ENCODE measurements at places on chromosomes 2 and 18.
A peak's percentile ranks its signal among the peaks of the same experiment; 100 is the strongest.

GRCh38 chr2:60529785-60530627 lies 23.4 kb downstream of the BCL11A start:
- DNase-seq: no peak

DNA sequence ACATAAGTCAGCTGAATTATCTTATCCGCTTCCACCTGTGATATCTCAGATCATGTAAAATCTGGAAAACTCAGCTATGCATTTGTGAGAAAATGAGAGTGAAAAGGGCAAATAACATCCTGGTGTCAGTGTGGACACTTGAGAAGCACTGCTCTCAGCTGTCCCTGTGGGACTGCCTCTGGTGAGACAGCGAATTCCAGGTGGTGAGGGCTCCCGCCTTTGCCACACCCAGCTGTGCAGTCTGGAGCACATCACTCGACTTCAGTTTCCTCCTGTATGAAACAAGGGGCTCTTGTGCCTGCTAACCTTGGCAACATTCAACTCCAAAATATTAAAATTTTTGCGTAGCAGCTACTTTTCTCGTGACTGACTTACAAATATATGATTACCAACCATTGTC lies 194.9 kb upstream of the BOD1L2 start:
- DNase-seq: no peak

GRCh38 chr2:133495226-133495625 lies 73.0 kb downstream of the NCKAP5 start:
- DNase-seq: no peak

DNA sequence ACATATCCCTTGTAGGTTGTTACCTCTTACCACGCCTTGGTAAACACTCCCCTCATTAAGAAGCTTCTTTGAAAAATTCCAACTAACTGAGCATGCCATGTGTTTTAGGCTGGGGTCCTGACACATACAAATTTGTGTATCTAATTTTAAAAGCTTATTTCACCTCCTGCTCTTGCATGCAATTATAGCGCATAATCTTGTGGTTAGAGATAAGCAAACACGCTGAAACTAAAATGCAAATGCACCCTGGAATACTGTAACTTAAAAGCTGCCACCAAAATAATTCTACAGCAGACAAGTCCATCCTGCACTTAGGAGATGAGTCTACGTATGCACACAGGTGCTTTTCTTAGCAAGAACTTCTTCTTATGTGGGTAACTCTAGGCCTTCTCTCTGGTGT lies 990.2 kb downstream of the TSN start:
- no peak for DNase-seq

GRCh38 chr2:120773186-120773800 lies 37.6 kb downstream of the GLI2 start:
- DNase-seq: no peak

DNA sequence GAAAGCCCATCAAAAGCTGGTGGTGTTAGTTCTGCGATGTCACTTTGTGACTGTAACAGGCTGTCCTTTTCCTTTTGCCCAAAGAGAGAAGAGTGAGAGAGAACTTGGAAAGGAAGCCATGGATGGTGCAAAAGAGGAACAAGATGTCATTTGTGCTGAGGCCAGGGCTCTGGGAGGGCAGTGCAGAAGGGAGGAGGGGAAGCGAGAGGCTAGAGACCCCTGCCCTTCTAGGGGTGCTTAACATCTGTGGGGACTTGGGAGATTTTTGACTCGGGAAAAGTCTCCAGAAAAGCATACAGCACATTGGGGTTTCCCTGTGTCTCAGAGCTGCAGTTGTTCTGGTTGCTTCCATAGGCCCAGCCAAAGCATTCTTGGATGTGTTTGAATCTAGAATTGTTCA lies 49.6 kb downstream of the ZBTB7C start:
- DNase-seq: no peak

GRCh38 chr18:6752202-6752860 lies 22.8 kb downstream of the ARHGAP28 start:
- DNase-seq: no peak

DNA sequence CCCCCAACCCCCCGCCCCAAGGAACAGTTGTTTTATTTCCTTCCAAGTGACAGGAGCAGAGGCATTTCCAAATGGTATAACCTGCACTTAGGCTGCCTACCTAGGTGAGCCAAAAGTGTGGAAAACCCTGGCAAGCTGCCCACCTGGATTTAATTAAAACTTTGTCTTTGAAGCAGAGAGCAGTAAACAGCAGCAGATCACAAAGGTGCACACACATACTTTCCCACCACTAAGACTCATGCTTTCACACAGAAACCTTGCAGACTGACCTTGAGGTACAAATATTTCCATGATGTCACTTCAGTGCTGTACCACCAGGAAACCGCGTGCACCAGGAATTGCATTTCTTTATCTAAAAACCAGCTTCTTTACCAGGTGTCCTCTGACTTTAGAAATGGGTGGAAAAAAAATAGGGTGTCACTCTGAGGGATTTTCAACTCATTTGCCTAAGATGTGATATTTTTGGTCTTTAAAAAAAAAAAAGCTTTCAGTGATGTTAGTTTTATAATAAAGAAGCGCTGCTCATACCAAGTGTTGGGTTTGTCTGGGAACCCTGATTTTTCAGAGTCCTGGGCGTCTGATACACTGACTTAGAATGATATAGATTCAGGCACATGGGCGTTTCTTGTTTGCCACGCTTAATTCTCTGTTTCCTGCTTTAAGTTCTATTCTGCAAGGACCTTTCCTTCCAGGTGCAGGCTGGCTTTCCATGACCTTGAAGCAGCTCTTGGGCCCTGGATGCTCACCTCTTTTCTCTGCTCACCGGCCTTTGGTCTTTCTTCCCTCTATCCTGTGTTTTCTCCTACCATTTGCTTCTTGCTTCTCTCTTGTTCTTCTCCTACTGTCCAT lies 70.7 kb upstream of the BCL2L11 start:
- no peak for DNase-seq

DNA sequence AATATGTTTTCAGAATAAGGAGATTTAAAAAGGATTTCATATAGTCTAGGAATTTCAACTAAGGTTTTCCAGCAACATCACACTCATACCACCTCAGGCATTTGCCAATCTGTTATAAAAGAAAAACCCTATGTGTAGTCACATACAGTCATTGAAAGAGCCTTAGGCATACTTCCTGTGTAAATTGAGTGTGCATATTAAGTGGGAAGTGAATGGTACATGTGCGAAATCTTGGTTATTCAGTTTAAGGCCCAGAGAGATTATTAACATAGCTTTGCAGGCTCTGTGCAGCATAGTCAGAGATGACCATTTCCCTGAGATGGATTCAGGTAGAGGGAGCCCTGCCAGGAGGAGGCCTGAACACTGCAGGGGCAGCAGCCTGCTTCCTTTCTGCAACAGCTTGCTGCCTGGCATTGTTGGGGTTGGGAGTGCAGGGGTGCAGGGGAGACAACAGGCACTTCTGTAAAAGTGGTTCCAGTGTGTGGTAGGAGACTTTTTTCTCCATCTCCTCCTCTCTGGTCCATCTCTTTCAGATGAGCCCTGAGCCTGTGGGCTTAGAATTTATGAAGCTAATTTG lies 100.1 kb upstream of the OSR1 start:
- DNase-seq: no peak

GRCh38 chr2:16870491-16871076 lies 204.9 kb upstream of the CYRIA start:
- DNase-seq: no peak

DNA sequence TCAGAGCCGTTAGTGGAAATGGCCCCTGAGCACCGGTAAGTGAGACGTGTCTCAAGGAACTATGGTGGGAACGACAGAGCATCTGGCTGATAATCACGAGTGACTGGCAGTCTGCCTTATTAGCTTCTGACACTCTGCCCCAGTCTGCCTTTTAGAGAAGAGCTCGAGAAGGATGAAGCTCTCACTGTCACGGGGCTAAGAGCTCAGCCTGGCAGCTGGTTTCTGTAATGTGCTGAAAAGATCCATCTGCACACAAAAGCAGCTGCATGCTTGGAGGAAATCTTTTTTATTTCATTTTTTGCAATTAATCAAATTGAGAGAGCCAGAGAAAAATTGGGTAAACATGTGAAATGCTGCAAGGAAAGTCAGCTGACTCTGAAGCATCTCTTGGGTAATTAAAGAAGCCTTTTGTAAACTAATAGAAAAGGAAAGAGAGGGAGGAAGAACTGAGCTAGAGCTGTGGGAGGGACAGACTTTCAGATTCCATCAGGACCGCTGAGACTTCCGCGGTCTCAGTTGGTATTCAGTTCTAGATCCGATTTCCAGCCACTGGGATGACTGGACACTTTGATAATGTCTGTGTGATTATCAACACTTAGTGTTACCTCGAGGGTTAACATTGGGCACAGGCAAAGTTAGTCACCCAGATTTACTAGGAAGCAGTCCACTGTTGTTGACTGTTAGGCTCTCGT lies 24.4 kb downstream of the MBP start:
- no peak for DNase-seq

- DNase-seq: no peak
Observed at GRCh38 chr2:127382831-127383230, 4.9 kb downstream of the MAP3K2 start.

GRCh38 chr2:158189526-158189925 lies 87.8 kb downstream of the UPP2 start:
- DNase-seq: no peak

DNA sequence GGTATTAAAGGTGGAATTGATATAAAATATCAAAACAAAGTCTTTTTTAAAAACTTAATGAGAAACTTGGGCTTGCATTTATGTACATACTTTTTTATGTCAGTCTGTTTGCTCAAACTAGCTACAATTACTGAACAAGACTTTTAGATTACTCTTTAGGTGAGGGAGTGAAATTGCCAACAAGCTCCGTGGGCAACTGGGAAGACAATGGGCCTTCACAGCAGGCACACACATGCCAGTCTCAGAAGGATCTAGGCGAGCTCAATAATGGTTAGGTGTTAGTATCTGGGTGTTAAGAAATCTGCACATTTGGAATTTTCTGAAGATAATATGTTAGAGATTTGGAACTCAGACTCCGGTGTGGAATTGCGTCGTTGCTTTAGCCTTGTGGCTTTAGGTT lies 23.0 kb upstream of the MAL start:
- DNase-seq: no peak

DNA sequence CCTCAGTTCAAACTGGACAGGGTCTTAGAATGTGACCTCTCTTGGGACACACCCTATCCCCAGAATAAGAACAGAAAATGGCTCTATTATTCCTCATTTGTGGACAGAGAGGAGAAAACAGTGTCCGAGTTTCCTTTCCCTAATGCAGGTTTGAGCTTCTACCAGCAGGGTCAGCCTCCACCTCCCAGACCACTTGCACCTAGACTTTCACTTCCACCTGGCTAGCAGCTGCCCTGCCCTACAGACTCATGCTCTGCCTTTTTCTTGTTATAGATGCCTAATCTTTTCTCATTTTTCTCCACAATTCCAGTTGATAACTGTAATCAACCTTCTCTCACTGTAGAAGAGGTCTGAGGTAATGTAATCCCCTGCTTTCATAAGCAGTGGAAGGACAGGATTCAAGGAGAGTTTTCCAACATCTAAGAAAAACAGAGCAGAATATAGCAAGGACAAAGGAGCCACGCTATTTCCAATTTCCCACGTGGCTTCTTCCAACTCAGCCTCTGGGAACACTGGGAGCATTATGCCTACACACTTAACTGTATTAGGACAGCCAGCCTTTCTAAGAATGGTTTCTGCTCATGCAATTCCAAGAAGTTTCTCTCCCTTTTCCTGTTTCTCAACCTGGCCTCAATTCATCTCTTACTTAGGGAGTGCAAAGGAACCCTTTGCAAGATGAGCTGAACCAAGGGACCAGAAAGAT lies 239.8 kb downstream of the BCL11A start:
- no peak for DNase-seq

GRCh38 chr2:168455645-168456520 lies at the start of gene CERS6:
TSS of gene CERS6 (plus strand) at chr2:168456272. CDS start at chr2:168456449, 177 bp downstream.
- DNase-seq: peak; percentile 19

DNA sequence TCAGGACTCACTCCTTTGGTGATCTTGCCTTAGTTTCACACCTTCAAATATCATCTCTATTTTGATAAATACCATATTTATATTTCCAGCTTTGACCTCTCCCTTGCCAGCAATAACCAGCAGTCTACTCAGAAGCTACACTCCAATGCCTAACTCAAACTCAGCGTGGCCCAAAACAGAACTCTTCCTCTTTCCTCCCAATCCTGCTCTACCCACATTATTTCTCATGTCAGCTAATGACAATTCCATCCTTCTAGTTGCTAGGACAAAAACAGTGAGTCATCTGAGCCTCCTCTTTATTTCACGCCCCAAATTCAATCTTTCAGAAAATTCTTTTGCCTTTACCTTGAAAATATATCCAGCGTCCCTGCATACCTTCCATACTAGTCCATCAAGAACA lies 23.5 kb downstream of the CYRIA start:
- DNase-seq: no peak

DNA sequence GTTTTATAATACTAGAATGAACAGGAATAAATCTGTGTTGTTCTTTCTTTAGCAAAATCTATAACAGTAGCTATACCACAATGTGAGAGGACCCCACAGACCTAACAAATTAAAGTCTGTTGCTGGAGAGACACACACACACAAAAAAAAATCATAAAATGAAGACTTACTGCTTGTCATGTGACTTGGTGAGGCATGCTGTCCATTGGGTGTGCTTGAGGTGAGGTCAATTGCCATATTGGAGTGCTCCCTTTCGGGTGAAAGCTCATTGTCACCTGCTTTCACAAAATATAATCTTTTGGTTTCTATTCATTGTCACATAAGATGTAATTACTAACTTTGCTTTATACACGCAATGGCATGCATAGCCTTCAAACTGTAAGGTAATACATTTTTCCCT lies 3.9 kb downstream of the IKZF2 start:
- DNase-seq: no peak

GRCh38 chr2:99430614-99431291 lies 59.1 kb downstream of the REV1 start:
- DNase-seq: no peak

DNA sequence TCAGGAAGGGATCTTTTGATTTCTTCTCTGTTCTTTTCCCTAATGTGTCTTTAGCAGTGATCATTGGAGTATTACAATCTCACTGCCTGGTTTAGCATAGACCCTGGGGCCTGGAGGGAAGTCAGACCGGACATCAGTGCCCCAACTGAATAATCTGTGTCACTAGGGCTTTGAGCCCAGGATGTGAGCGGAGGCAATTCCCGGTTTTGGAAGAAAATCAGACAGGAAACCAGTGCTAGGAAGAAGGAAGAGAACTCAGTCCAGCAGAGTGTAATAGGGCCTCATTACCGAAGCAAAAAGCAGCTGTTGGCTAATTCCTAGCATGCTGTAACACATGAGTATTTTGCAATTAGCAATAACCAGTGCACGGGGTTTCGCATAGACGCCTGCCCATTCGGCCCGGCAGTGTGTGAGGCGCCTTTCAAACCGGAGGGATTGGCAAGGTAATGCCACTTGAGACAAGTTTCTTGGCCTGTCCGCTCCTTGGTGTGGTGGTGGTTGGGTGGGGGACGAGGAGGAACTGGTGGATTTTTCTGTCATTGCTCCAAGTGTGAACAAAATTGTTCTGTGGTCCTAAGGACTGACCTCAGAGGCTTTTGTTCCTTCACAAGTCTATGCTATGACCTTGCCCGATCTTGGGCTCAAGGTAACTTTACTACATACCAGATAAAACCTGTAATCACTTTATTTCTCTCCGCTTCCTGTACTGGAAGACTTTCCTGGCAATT lies 2.8 kb downstream of the FOSL2 start:
- no peak for DNase-seq

Measured in cerebellar nuclear complex (tissue), 1 donor.